ENCODE measurements at places on chromosomes 6 and 20.

- DNase-seq, result no peak
These were observed 291.7 kb downstream of the SLC35F1 start for GRCh38 chr6:118198746-118199145.

DNA sequence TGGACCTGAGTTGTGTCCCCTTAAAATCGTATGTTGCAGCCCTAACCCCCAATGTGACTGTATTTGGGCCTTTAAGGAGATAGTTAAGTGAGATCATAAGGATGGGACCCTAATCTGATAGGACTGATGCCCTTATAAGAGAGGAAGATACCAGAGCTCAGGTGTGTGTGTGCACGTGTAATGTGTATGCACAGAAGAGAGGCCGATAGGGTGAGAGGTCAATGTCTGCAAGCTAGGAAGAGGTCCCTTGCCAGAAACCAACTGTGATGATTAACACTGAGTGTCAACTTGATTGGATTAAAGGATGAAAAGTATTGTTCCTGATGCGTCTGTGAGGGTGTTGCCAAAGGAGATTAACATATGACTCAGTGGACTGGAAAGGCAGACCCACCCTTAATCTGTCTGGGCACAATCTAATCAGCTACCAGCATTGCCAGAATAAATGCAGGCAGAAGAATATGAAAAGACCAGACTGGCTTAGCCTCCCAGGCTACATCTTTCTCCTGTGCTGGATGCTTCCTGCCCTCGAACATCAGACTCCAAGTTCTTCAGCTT lies 299.8 kb downstream of the LRFN2 start:
- no peak for DNase-seq

DNA sequence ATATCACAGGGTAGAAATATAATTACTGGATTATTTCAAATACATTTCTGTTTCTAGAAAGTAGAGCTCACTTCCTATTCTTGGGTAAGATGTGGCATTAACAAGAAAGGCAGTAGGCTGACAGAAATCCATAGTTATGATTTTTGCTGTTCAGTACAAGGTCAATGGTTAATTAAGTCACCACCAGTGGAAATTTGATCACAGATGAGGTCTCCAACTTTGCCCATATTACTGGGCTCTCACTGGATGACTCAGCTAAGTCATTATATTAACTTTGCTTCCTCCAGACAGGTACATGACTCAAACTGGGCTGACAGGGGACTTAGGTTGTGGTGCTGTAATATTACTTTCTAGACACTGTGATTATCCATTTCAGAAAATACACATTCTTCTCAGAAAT lies 212.4 kb downstream of the GRIK2 start:
- no peak for DNase-seq

DNA sequence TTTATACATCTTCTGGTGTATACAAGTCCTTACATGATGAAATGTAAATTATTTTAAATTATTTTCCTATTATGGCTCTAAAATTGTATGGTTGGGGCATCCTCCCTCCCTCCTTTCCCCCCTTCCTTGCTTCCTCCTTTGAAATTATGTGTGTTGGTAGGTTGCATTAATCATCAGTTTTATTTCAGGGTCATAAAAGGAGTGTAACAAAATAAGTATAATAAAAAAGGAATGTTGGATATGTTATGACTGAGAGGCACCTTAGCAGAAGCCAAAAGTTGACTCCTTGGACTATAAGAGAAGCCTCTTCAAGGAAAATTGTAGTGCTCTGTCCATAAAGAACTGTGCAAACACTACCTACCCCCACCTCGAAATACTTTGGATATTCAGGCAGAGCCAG lies 46.6 kb upstream of the PTPRK start:
- DNase-seq, result no peak

GRCh38 chr6:16344756-16345155 lies 106.4 kb downstream of the GMPR start:
- DNase-seq, result no peak

GRCh38 chr6:92339936-92340640 lies 1079.3 kb downstream of the EPHA7 start:
- no peak for DNase-seq

DNA sequence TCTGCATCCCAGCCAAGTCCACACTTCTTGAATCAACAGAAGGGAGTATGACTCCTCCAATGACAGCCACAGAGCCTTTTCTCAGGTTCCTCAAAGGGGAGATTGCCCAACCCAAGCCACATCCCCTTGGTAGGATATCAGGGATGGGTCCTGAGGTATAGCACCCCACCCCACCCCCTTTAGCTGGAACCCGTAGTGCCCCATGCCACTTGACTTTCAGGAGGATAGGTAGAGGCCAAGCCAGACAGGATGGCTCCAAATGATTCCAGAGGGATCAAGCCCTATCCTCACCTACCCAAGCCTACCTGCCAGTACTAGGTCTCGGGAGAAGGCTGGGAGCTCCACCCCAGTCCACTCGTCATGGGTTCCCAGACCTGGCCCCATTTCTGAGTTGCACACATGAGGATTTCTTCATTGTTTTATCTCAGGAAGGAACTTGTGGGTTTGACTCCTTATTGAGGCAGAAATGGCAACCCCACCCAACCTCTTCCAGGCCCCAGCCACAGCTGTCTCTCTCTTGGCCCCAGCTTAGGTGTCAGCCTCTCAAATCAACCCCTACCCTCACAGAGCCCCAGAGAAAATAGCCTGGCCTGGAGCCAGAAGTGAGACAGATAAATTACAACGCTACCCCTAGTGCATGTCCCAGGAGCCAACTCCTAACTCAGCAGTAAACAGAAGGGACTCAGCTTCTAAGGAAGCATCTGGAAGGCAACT lies 3.6 kb downstream of the CCND3 start:
- no peak for DNase-seq

GRCh38 chr6:105320271-105320670 lies 82.6 kb downstream of the PREP start:
- no peak for DNase-seq

DNA sequence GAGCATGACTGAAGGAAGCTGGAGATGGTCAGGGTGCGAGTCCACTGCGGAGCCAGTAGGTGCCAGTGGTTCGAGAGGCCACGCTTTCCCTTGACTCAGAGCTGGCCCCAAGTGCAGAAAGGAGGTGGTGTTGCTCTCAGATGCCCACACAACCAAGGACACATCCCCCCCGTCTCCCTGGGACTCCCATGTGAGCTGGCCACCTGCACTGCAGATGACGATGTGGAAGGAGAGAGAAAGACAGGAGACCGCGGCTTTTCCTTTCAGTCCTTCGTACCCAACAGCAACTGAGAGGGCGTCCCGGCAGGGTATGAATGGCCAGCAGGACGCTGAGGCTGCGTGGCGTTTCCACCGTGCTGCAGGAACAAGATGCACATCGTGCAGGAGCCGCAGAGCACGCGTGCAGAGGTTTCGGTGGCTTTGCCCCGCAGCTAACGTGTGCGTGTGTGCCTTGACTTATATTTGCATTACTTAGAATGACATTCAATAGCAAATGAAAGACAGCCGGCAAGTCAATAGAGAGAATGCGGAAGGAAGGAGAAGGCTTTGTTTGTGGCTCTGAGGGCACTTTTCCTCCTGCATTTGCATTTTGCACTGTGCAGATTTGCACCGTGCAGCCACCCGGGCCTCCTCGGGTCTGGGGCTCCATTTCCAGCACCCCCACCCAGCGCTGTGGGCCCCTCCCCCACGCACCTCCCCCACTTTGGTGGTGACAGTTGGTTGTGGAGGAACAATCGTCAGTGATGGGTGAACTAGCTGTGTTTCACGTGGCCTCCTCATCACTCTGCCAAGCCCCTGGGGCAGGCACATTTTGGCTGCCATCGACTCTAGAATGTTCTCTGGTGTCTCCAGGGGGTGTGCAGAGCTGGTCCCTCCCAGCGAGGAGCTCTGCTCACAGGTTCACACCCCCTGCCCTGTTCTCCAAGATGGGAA lies 26.4 kb upstream of the BHLHE23 start:
- peak; percentile 16 for DNase-seq

- no peak for DNase-seq
These were observed 209.8 kb downstream of the GJA1 start for GRCh38 chr6:121645100-121645745.

DNA sequence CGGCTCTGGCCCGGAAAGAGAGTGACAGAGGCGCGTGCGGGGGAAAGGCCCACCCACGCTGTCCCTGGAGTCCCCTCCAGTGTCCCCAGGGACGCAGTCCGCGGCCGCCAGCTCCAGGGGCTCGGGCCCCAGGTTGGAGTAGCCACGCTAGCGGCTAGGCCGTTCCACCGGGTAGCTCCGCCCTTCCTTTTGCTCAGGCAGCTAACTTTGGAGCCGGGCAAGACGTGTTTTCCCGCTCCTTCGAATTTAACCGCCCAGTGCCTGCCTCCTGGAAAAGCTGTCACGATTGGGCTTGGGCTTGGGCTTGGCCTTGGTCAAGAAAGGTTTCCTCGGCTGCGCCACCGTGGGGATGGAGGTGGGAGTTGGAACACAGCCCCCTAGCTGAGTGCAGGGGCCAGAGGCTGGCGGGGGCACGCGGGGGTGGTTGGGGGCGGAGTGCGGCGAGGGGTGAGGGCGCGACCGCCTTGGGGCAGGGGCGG lies 4.7 kb downstream of the LINC00237 start:
- no peak for DNase-seq
